ENCODE measurements at places on chromosomes 11 and 22.

GRCh38 chr11:45737056-45737455, 67.9 kb upstream of the SLC35C1 start:
- no peak for DNase-seq

- DNase-seq: no peak
Observed at GRCh38 chr11:123169821-123170220, 25.2 kb downstream of the CLMP start.

GRCh38 chr11:21121991-21122390, 452.6 kb downstream of the NELL1 start:
- DNase-seq: no peak

DNA sequence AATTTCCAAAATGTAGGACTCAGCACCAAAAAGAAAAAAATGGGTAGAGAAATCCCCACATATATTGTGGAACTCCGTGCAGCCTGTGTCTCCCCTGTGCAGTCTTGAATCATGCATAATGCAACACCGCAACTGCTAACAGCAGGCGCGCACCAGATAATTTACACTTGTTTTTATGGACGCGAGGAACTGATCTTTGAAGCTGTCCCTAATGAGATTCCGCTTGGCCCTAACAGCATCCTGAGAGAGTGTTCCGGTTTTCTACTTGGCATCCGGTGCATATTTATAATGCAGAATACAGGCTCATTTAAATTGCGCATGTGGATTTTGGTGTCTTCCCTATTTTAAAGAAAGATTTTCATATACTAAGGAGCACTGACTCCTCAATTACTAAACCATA, 21.1 kb downstream of the MPPED2 start:
- no peak for DNase-seq

DNA sequence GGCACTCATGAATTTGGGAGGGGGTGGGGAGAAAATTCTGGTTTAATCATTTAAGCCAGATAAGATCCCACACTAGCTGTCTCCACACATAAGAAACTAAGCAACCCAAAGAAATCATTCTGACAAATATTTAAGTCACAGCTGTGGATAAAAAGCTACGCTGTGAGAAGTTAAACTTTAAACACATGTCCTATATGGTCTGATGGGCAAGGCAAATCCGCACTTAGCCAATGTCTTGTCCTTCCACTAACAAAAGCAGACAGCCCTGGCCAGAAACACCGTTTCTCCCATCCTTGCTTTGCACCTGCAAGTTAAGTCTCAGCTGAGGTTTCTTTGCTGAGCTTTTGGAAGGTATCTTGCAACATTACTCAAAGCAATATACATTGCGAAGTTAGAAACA, 68.0 kb downstream of the ETS1 start:
- no peak for DNase-seq

DNA sequence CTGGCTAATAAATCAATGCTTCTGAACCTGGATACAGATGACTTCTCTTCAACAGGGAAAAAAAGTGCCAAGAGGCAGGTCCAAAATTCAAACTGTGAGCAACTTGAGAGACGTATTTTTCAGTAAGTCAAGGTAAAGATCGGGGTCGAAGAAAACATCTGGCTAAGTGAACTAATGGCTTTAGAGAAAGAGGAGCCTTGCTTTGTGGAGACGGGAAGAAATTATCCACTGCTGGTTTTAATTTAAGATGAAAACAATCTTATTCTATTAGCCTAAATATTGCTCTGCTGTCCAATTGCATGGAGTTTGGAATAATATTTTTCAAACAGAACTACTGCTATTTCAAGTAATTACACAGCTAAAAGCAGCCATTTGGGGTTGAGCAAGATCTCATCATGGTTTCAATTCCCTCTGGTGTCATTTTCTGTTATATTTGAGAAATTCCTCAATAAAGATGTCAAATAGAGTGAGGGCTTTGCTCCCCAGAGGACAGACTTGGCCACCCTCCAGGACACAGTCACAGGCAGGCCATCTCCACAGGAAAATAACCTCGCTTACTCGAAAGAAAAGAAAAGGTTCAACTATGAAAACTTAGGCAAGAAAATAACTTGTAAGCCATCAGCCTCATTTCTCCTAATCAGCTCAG, 29.8 kb downstream of the SCUBE1 start:
- DNase-seq: no peak
